ENCODE measurements at places on chromosomes 11 and 22.

- no peak for DNase-seq
Measured at GRCh38 chr22:49678842-49679170, 148.9 kb downstream of the BRD1 start.

DNA sequence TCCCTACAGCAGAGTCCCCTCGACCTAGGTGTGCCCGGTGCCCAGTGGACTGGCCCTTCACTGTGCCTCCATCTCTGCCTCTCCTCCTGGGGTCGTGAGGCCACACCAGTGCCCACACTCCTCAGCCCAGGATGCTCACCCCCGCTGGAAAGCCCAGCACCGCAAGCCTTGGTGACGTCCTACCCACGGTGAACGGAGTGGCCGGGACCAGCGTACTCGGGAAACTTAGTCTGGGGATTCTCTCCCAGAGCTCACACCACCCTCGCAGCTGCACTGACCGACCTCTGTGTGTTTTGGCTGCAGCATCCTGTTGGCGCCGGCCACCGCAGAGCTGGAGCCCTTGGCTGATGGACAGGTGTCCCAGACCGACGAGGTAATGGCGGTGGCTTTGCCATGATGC is 35.5 kb upstream of the KRTAP5-7 start:
- no peak for DNase-seq

- no peak for DNase-seq
Measured at GRCh38 chr11:126210871-126211235, 597 bp downstream of the RPUSD4 start.

DNA sequence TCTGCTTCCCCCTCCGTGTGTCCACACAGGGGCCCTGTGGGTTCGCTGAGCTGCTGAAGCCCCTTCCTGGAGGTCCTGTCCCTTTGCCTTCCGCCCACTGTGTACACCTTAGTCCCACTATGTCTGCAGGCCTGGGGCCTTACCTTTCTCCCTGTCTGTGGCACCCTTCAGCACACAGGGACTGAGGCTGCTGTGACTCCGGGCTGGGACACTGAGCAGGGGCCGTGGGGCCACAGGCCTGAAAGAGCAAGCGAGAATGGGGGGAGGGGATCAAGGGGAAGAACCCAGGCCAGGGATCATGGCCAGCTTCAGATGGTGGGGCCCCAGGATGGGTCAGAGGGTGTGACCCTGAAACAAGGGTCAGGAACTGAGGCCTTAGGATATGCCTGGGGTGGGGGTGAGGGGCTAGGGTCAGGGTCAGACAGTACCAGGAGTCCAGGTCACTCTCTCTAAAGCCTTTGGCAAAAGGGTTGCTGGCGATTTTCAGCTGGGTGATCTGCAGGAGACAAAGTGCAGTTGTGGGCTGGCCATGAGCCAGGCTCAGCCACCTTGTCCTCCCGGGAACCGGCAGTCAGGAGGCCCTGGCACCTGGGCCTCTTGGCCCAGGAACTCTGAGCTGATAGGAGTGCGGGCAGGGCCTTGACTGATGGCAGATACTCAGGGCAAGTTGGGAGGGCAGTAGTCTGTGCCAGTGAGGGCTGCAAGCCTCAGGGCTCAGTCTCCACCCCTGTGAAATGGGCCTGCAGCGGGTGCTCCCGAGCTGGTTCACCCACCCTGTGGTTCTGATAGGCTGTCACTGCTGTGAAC is 2.6 kb upstream of the NUDT8 start:
- DNase-seq: no peak

- DNase-seq: peak; percentile 98
Measured at GRCh38 chr11:47004595-47005033, 68.1 kb downstream of the CSTPP1 start.

DNA sequence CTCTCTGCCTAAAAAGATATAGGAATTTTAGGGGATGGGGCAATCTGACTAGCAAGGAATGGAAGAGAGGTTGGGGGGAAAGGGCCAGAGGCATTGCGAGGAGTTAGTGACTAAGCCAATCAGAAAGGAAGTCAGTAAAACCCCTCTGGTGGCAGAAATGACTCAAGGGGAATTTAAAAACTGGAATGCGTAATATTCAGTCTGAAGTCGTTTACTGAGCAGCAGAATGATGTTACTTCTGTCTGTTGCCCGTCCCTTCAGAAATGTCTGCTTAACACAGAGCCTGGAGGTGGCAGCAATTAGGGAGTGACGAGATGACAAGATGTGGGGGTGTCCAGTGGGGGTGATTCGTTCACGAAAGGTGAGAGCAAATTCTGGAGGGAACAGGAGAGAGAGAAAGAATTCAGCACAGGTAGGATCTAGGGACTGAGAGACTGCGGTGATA is 107.7 kb upstream of the CLMP start:
- peak; percentile 88 for DNase-seq

DNA sequence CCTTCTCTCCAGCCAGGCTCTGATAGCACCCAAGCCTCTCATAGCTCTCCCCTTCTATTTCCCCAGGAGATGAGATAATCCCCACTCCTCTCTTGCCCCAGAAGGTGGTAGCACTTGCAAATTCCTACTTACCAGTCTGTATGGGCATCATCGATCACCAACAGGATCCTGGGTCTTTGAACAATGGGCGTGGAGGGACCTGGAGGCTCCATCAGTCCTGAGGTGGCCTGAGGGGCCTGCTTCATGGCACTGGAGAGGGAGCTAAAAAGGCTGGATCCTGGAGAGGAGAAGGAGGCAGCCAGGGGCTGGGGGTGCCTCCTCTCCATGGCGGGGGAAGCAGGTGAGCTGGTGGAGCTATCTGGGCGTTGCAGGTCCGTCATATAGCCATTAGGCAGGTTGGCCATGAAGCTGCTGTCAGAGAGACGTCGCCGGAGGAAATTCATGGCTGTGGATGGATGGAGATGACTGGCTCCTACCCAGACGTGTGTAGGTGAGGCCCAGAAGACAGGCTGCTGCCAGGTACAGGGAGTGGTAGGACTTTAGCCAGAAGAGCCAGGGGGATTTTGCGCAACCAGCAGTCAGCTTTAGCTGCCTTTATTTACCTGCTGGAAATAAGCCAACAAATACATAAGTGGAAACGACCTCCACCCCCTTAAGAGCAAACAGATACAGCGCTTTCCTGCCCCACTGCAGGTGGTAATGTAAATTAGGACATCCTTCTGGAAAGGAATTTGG is 51.8 kb downstream of the SYN3 start:
- DNase-seq: no peak

DNA sequence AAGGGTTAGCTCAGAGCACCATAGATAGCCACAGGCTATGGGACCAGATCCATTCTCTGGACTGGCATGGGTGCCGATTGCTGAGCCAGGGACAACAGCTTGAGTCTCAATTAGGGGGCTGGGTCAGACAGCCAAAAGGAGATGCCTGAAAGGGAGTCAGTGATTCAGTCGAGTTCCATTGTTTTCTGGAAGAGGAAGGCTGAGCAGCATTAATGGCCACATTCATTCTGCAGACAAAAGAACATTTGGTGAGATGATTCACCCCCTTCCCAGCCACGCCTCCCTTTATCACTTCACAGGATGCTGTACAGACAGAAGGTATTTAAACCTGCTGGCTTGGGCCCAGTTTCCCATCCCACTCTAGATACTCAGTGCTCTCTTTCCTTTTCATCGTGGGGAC is 131.9 kb downstream of the ADAMTS15 start:
- DNase-seq: peak; percentile 95

DNA sequence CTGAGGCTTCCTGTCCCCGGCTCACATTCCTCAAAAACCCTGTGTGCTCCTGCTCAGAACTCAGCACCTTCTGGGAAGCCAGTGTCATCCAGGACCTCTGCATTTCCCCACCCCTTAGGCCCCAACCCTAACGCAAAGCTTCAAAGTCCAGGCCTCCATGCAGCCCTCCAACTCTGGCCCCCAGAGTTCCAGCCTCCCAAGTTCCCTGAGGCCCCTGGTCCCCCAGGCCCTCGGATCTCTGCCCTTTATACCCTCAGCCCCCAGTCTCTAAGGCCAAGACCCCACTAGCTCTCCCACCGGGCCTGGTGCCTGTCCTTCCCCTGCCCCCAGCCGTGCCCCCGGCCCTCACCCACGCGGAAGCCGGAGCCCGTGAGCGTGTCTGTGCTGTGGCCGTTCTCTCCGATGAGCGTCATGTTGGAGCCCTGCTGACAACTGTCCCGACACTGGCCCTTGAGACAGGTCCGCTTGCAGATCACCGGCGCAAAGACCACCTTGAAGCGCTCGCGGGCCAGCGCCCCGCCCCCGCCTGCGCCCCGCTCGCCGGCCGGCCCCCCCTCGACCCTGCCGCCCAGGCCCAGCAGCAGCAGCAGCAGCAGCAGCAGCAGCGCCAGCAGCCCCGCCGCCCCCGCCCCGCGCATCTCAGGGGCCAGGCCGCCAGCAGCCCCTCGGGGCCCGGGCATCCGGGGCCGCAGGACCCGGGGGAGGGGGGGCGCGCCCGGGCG is 718 bp downstream of the LTBP3 start:
- DNase-seq: peak; percentile 49

DNA sequence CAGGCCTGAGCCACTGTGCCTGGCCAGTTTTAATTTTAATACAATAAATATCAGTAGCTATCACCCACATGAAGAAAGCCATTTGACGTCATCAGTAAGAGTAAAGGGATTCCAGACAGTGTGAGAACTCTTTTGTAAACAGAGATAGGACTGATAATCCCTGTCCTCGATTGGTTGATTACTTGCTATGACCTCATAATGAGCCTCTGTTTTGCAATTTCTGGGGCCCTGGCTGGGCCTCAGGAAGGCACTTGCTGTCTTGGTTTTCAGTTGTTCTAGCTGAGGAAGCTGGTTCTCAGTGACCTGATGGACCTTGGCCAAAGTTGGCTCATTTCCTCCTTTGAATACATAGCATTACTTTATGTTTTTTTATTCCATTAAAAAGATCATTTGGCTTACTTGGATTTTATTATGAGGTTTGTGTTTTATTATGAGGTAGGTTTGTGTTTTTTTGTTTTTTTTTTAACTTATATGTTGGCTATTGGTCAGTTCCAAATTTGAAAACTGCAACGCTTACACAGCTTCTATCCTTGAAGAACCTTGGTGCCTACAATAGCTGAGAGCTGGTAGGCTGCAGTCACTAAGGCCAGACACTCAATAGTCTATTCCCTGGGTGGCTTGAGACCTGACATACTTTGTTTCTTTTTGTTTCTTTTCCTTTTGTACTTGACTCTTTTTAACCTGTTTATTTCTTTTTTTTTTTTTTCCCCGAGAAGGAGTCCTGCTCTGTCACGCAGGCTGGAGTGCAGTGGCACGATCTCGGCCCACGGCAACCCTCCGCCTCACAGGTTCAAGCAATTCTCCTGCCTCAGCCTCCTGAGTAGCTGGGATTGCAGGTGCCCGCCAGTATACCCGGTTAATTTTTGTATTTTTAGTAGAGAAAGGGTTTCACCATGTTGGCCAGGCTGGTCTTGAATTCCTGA is 20.0 kb downstream of the MARK2 start:
- DNase-seq: peak; percentile 57

DNA sequence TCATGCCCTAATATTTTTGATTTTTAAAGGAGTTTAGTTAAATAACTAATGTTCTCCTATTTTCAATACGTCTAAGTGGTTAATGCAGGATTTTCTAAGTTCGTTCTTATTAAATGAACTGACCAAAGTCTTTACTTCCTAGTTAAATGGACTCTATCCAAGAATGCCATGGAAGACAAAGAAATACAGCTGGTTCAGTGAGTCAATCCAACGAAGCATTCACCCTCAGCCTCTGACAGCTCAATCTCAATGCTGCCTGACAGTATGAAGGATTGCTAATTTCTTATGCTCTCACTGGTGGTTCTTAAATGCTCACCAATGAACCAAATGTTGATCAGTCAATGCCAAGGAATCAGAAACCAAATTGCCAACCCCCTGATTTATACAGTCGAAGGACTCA is 219.4 kb downstream of the CADM1 start:
- no peak for DNase-seq

GRCh38 chr11:44329472-44330230 is 19.7 kb upstream of the ALX4 start:
- DNase-seq: no peak

DNA sequence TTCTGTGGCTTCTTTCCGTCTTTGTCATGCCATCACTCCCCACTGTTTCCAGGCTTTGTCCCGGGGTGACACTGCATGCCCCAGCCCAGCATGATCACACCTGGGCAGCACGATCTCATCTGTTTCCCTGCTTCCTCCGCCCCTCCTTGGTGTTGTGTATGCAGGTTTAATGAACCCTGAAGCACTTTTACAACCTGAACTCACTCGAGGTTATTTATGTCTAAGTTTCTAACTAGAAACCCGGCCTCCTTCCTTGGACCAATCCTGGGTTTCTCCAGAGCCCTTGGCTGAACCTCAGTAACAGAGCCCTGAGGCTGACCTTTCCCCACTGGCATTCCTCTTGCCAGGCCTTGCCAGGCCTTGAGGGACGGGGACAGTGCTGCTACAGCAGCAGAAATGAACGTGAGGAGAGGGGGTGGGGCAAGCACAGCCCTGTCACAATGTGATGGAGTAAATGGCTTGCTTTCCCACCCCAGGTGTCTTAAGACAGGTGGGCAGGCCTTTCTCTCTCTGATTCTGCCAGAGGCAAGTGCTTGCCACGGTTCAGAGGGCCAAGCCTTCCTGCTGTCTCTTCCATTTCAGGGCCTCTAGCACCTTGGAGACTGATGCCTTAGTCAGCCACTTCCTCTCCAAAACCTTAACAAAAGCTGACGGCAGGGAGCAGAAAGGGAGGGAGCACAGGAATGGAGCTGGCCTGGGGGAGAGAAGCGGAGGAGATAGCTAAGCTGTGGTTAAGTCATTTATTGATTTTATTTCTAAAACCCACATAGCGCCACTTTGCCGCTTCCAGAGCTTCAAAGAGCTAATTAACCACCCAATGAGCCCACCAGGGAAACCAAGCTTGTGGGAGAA is 3.1 kb upstream of the PYGM start:
- DNase-seq: peak; percentile 80

DNA sequence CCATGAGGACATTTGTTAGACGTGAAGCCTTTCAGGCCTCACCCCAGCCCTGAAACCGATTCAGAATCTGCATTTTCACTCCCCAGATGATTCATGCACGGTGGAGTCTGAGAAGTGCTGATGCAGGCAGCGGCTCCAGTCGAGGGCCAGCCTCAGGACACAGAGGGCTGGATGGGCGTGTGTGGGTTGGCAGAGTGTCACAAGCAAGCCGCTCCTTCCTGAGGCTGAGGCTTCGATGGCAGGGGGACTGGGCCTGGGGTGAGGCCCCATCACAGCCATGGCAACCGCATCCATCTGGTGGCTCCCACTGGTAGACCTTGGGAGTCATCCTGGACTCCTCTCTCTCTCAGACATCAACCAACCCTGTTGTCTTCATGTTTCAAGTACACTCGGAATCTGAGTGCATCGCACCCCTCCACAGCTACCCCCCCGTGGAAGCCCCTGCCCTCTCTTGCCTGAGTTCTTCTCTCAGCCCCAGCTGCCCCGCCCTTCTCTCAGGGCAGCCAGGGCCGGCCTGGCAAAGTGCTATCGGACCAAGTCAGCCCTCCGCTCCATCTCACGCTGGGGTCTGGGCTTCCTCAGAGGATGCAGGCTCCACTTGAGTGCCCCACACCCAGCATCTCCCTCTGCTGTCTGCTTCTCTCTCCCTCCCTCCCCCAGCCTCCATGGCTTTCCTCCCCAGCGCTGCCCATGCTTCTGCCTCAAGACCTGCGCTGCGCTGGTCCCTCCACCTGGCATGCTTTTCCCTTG is 10.6 kb downstream of the KCNC1 start:
- DNase-seq: no peak

GRCh38 chr11:134536219-134536618 is 124.2 kb upstream of the B3GAT1 start:
- no peak for DNase-seq
